ENCODE measurements at places on chromosomes 13 and 19. TPM values are rescaled to one million over a fixed set of nuclear protein-coding genes. Genes with fewer than 3 reads are reported as not detected.

GRCh38 chr13:83086088-83086487, 796.2 kb downstream of the SLITRK1 start:
- no peak for DNase-seq

DNA sequence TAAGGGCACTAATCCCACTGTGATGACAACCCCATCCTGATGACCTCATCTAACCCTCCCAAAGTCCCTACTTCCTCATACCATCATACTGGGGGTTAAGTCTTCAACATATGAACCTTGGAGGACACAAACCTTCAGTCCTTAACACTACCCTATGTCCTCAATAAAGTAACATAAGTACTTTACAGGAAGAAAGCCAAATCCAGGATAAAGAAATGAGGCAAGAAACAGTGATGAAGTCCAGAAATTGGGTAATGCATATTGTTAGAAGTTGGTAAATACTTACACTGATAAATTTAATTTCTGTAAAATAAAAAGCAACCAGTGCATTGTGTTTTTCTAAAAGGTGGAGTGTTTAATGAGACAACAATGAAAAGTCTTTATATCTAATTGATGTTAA, 284.8 kb upstream of the SOX21 start:
- DNase-seq: no peak

DNA sequence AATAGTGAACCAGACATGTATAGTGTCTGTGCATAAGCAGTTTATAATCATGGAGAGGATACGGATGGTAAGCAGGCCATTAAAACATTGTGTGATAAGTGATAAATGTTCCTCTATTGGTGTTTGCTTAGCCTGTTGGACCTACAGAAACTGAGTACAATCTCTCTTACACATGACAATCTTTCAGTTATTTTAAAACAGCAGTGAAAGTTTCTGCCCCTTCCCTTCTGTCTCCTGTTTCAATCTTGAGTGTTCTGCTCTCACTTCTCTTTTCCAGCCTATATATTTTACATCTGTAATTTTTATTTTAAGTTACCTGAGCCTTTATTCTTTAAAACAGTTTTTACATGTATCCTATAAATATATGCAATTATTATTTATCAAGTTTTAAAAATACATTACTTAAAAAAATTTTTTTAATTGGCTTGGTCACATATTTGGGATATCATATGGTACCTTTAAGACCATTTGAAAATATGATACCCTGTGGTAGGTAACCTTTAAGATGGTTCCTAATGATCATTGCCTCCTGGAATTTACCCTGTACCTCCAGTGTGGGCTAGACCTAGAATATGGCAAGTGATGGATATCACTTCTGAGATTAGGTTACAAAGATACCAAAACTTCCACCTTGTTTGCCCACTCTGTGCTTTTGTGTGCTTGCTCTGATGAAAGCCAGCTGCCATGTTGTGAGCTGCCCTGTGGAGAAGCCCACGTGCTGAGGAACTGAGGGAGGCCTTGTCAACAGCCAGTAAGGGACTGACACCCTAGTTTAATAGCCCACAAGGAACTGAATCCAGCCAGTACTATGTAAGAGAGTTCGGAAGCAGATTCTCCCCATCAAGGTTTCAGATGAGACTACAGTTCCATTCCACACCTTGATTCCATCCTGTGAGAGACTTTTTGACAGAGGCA, 99.3 kb downstream of the DHRS12 start:
- DNase-seq: no peak

- no peak for DNase-seq
These were observed 5.2 kb downstream of the PLEKHJ1 start for GRCh38 chr19:2230807-2231533.

- no peak for DNase-seq
These were observed 14.2 kb downstream of the TSSK6 start for GRCh38 chr19:19500975-19501644.

- no peak for DNase-seq
These were observed 533.8 kb downstream of the OLFM4 start for GRCh38 chr13:53562419-53562818.

DNA sequence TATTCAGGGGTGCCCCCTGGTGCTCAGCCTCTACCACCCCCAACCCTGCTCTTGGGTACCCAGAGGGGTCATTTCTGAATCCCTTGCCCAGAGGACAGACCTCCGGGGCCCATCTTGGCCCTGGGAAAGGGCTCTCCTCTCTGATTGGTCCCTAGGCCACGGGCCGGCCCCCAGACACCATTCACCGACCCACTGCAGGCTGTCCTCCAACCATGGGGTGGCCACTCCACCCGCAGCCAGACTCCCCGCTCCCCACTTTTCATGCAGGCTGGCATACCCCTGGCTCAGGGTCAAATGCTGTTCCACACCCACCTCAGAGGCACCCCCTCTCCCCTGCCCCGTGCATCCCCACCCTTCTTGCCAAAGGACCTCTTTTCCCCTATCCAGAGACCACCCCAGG, 14.8 kb downstream of the SMIM24 start:
- no peak for DNase-seq

DNA sequence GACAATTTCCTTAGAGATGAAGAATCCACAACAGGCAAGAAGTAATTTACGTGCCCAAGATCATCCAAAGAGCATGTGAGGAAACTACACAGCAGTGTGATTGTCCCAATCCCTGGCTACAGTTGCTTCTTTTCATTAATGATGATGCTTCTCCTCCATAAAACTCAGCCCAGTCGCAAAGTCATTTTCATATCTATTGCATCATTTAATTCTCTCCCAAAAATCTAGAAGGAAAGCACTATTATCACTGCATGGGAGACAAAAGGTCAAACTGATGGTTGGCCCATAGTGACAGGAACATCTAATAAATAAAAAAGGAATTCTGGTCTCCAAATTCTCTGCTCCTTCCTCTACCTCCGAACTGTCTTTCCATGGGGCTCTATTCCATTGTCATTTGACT, 103.5 kb upstream of the SERP2 start:
- no peak for DNase-seq

DNA sequence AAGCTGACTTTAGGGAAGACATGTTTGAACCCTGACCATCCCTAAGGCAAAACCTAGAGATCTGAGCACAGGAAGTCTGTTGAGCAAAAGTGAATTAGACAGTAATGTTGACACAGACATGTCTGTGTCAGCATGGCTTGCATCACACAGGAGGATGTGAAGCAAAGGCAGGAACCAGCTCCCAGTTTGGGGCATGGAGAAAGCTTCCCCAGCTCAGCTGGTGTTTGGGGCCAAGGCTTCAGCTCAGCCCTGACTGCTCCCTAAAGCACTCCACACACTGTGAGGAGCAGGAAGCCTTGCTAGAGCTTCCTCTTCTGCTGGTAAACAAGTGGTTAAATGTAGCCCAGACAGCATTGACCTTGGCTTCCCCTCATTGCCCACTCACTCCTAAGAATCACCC, 153.8 kb upstream of the UBL3 start:
- no peak for DNase-seq

The ZNF497 gene
- total RNA-seq: 0.36 TPM

The FPR3 gene
- 1.6 TPM for total RNA-seq

The ELSPBP1 gene
- total RNA-seq: not detected

The CATSPERD gene
- total RNA-seq: not detected

The ZNF415 gene
- total RNA-seq: 3.8 TPM

The ZNF358 gene
- 139 TPM for total RNA-seq

The CEACAM21 gene
- not detected for total RNA-seq

The PABPC3 gene
- total RNA-seq: not detected

Data from gastrocnemius medialis (tissue), 4 donors.